ENCODE measurements at places on chromosomes 7 and 10.

DNA sequence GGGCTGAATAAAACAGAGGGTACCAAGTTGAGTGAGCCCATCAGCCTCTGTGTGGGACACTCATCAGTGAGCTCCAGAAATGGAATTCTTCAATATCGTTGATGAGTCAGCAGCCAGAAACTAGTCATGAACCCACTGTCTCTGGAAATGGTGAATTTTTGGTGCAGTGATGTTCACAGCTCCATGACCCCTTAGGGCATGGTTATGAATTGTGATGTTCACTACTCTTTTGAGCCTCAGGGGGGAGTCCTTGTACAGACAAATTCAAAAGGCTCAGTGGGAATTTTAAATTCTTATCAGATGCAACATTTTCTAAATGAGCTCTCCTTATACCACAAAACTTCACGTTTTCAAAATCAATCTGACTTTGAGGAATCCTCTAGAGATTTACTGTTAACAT lies 335.7 kb downstream of the PHTF2 start:
- DNase-seq: no peak

DNA sequence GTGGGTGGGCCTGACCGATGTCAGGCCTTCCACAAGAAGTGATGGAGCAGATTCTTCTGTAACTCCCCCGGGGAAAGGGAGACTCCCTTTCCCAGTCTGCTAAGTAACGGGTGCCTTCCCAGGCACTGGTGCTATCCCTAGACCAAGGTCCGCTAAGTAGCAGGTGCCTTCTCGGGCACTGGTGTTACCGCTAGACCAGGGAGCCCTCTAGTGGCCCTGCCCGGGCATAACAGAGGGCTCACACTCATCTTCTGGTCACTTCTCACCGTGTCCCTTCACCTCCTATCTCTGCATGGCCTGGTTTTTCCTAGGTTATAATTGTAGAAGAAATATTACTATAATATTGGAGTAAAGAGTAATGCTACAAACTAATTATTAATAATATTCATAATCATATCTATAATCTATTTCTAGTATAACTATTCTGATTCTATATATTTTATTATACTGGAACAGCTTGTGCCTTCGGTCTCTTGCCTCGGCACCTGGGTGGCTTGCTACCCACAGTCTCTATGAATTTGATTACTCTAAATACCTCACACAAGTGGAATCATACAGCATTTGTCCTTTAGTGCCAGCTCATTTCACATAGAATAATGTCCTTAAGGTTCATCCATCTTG lies 1378.7 kb downstream of the XPNPEP1 start:
- DNase-seq: peak; percentile 56

- DNase-seq: peak; percentile 69
Measured at GRCh38 chr7:151168003-151168786, 701 bp upstream of the GBX1 start.

DNA sequence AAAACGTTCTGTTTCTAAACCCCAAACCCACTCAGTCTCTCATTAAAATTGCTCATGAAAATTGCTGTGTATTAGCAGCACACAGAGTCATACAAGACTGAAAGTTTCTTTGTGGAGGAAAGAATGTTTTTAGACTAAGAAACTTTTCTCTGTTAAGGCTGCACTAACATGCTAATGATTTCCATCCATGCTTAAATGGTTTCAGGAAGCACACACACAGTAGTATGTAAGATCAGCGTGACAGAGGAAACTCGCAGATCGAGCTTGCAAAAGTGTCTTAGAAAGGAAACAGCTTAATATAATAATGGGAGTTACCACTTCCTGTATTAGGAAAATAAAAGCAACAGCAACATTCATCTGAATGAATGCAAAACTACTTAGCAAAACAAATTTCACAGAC lies 112.7 kb downstream of the ICA1 start:
- DNase-seq: peak; percentile 77
